ENCODE measurements at places on chromosomes 11 and 22.

DNA sequence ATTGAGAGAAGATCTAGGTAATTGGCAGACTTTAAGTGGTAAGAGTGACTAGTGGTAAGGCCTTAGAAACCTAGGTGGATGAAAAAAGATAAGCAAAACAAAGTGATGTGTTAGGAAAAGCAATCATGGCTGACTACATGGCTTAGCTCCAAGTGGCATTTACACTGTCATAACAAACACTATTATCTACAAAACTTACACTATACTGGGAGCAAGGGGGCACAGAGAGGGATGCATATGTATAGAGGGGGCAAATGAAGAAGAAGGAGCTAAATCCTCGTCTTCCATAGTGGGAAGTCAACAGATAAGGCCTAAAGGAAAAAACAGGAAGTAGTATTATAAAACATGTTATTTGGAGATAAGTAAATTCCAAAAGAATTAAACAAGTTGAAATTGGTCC lies 32.5 kb downstream of the ADORA2A start:
- no peak for DNase-seq

- no peak for DNase-seq
Observed at GRCh38 chr11:10349281-10349665, 44.4 kb downstream of the ADM start.

DNA sequence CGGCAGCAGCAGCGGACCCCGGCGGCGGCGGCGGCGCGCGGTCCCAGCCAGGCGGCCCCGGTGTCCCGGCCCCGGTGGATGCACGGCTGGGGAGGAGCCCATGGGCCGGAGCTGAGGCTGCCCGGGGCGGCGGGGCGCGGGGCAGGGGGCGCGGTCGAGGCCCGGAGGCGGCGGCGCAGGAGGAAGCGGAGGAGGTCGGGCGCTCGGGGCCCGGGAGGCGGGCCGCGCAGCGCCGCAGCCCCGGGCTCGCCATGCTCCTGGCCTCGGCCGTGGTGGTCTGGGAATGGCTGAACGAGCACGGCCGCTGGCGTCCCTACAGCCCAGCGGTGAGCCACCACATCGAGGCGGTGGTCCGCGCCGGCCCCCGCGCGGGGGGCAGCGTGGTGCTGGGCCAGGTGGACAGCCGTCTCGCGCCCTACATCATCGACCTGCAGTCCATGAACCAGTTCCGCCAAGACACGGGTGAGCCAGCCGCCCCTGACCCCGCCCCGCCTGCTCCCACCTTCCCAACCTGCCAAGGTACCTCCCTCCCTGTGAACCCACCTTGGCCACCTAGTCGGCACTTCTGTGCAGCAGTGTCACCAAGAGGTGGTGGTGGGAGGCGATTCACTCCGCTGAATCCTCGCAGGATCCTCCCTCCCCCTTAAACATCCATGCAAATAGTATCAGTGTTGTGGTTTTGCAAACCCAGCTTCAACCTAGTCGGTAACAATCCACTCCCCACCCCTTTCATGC lies 580 bp downstream of the DTX4 start:
- DNase-seq, result no peak

GRCh38 chr11:82830746-82831145 lies 69.5 kb downstream of the PRCP start:
- DNase-seq, result no peak

DNA sequence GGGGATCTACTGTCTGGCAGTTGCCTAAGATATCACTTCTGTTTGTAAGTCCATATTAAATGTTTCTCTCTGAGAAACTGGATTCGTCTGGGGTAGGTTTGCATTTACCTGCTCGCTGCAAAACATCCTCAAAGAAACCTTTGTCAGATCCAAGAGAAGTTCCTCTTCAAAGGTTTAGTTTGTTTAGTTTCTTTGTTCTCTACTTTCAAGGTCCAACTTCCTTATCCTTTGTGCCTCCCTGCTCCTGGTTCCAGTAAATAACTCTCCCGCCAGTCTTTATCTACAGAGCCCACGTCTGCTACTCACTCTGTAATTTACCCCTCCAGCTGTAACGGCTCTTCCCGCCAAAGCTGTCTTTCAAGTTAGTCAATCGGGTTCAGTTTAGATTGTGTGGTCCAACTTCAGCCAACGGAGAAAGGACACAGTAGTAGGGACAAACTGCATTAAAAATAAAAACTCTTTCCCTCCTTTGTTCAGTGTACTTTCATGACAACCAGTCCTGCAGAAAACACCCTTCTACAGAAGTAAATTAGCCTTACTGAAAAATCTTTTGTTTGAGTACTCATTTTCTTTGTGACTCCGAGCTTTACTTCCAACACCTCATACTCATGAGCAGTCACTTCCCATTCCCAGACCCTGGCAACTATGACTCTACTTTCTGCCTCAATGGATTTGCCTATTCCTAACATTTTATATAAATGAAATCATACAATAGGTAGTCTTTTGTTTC lies 41.0 kb downstream of the TMPRSS5 start:
- DNase-seq, result no peak

DNA sequence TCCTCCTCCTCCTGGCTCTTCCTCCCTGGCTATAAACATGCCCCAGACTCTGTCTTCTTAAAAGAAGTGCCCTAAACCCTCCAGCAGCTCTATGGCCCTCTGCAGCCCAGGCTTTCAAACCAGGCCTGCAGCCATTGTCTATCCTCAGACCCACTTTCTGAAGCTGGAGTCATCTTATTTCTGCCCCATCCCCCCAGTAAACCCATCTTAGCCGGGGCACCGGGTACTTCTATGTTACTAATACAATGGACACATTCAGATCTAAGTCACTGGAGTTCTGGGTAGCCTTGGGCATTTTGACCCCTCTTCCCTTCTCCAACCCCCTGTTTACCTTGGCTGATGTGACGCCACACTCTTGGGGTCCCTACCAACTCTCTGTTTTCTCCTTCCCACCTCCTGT lies 29.7 kb upstream of the CACNG2 start:
- DNase-seq, result no peak

- no peak for DNase-seq
Observed at GRCh38 chr11:2390091-2390724, 10.3 kb upstream of the TSSC4 start.

GRCh38 chr11:133239575-133239974 lies 292.7 kb downstream of the OPCML start:
- DNase-seq, result no peak

GRCh38 chr22:45223304-45224117 lies 17.2 kb downstream of the KIAA0930 start:
- DNase-seq, result no peak

DNA sequence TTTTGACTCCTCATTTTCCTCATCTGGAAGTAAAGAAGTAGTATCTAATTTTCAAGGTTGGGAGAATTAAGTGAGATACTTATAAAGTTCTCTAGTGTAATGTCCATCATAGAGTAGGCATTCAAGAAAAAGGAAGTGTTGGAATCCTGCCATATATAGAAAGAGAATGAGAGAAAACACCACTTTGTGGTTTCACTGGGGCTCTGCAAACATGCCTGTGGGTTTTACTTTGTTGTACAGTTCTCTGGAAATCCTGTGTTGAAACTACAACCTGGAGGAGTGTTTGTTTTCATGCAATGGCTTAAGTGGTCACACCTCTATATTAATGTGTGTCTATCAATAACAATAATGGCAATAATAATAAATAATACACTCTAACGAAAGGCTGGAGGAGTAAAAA lies 741.7 kb downstream of the NELL1 start:
- peak; percentile 42 for DNase-seq

- DNase-seq, result no peak
Observed at GRCh38 chr11:100240025-100240539, 447.0 kb upstream of the ARHGAP42 start.

DNA sequence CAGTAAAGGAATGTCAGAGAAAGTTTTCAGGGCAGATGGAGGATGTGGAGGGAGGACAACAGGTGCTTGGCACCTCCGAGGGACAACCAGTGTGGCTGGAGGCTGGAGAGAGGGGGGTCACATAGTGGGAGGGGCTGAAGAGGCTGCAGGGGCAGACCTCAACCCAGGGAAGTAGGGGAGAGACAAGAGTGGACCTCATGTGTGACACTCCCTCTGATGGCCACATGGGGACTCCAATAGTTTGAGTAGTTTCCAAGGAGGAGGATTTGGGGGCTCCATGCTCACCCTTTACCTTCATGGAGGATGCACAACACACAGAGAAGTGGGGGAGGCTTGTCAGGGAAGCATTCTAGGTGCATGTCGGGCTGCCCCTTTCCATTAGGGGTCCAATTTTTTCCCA lies 35.1 kb upstream of the ASPHD2 start:
- DNase-seq, result no peak

DNA sequence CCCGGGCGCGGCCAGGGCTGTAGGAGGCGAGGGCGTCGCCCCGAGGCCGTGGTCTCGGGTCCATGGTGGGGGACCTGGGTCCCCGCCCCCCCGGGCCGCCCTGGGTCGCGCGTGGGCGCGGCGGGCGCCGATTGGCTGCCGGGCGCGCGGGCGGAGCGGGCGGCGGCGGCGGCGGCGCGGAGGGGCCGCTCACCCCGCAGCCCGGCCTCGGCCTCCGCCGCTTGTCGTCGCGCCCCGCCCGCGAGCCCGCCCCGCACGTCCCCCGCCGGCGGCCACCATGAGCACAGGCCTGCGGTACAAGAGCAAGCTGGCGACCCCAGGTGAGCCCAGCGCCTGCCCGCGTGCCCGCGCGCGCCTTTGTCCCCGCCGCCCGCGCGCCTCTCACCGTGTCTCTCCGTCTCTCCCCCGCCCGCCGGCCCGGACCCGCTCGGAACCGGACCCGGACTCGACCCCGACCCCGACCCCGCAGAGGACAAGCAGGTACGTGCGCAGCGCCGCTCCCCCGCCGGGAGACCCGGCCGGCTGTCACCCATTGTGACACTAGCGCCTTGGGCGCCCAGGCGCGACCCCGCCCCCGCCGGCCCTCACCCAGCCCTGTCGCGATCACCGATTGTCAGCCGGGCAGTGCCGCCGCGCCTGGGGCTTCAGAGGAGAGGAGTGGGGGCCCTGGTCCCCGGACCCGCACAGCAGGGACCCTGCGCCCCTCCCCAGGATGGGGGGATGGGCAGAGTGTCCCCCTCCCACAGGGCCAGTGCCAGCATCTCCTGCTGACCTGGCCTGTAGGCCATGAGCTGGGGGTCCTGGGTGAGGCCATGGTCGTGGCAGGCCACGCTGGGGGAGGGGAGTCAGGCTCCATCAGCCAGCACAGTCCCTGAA lies at the start of gene SEPTIN5:
TSS of gene SEPTIN5 (plus strand) at position 192 of the 876 bp plus-strand sequence. CDS start at position 278, 86 bp downstream.
- no peak for DNase-seq

- no peak for DNase-seq
Observed at GRCh38 chr11:94134651-94135512, 6.2 kb downstream of the PANX1 start.

GRCh38 chr11:75940911-75941310 lies 125.9 kb downstream of the UVRAG start:
- no peak for DNase-seq

- peak; percentile 22 for DNase-seq
Observed at GRCh38 chr11:65558930-65559509, 861 bp upstream of the LTBP3 start.

DNA sequence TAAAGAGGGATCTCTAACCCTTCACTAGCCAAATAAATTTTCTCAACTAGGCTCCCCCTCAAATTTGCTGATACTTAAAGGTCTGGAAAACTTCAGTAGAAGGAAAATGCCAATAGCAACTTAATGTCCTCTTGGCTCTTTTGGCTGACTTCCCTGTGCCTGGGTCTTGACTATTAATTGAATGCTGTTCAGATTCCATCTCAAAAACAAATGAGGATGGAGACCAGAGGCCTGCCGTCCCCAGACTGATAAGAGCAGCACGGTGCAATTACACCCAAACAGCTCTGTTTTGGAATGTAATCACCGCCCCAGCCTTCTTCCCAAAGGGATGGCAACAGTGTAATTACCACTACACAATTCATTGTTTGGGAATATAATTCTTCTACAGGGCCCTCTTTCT lies 89.3 kb upstream of the CHRM4 start:
- no peak for DNase-seq

- DNase-seq, result no peak
Observed at GRCh38 chr11:96134602-96135001, 208.4 kb downstream of the MAML2 start.

- no peak for DNase-seq
Observed at GRCh38 chr11:46846510-46846830, 390 bp upstream of the CKAP5 start.

- no peak for DNase-seq
Observed at GRCh38 chr22:27810609-27811151, 9.1 kb upstream of the MN1 start.

- DNase-seq, result no peak
Observed at GRCh38 chr22:49728570-49729271, 99.0 kb downstream of the BRD1 start.

GRCh38 chr22:42412744-42413333 lies 19.4 kb downstream of the NFAM1 start:
- peak; percentile 48 for DNase-seq

DNA sequence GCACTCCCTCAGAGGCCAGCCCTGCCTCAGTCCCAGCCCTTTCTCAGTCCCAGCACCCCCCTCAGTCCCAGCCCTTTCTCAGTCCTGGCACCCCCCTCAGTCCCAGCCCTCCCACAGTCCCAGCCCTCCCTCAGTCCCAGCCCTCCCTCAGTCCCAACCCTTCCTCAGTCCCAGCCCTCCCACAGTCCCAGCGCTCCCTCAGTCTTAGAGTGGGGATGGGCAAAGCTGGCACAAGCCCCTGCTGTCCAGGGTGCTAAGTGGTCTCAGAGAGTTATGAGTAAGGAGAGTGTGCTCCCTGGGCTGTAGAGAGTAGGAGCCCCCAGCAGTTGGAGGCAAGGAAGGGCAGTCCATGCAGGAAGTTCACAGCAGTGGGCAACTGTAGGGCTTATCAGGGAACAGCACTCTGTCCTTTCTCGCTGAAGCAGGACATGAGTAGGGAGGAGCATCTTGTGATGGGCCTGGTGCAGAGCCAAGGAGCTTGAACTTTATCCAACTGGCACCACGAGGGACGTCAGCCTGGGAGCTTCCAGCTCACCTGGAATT lies 51.4 kb upstream of the CRYBB3 start:
- DNase-seq, result peak; percentile 15

- DNase-seq, result no peak
Observed at GRCh38 chr11:17861036-17861755, 126.6 kb downstream of the KCNC1 start.

- no peak for DNase-seq
Observed at GRCh38 chr11:23257556-23257955, 397.3 kb upstream of the CCDC179 start.

DNA sequence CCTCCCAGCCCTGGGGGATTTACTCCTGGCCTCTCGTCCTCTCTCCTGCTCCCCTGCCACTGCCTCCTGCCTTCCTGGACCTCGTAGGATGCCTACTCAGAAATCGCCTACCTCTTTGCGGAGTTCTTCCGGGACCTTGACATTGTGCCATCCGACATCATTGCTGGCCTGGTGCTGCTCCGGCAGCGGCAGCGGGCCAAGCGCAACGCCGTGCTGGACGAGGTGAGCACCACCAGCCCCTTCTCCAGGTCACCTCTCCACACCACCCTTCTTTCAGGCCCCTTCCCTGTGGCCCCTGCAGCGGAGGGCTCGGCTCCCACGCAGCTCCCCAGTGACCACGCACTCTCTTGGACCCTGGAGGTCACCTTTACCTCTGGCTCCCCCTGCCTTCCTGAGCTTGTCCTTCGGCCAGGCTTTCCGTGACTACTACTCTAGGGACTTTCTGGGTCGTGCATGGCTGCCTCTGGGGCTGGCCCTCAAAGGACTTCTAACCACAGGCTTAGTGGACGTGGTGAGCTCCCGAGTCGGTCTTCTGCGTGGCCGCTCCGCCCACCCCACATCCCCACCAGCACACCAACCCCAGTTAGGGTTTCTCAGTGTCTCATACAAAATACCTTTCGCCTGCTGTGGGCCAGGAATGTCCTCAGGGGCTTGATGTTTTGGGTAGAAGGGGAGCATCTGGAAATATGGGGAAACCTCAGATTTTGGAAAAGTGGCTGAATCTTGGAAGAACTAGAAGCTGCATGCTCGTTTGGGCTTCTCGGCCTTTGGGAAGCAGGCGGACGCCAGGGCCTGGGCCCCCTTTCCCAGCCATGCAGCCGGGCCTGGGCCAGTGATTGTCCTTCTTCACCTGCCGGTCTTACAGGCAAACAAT lies 24.1 kb upstream of the MYRF start:
- no peak for DNase-seq
